ENCODE measurements at places on chromosomes 12 and 14.

DNA sequence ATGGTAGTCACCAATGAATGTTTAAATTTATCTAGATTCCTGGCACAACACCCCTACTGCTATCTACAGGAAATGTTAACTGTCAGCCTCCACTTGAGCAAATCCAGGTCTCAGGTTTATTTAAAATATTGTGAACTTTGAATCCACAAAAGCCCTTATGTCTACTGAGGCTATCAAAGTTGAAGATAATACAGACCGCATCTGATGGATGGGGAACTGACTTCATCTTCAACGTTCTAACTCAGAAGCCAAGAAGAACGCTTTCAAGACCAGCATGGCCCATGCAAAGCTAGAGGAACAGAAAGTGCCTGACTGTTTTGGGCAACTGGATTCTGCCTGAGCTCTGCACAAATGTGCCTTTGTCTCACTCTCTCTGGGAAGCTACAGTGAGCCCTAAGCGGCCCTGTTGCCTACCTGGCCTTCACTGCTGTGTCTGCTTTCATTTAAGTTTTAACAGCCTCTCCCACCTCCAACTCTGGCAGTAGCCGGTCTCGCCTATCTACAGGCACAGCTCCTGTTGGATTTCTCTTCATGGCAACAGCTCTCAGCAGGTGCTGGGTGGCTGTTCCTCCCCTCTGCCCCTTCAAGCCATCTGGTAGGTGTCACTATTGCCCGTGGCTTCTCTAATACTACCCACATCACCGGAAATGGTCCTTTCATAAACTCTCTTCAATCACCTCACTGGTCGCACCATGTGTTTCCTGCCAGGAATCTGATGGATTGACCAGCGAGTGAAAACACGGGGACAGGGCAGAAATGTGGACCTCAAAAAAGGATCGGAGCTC lies 112.1 kb upstream of the OVCH1 start:
- DNase-seq: no peak

DNA sequence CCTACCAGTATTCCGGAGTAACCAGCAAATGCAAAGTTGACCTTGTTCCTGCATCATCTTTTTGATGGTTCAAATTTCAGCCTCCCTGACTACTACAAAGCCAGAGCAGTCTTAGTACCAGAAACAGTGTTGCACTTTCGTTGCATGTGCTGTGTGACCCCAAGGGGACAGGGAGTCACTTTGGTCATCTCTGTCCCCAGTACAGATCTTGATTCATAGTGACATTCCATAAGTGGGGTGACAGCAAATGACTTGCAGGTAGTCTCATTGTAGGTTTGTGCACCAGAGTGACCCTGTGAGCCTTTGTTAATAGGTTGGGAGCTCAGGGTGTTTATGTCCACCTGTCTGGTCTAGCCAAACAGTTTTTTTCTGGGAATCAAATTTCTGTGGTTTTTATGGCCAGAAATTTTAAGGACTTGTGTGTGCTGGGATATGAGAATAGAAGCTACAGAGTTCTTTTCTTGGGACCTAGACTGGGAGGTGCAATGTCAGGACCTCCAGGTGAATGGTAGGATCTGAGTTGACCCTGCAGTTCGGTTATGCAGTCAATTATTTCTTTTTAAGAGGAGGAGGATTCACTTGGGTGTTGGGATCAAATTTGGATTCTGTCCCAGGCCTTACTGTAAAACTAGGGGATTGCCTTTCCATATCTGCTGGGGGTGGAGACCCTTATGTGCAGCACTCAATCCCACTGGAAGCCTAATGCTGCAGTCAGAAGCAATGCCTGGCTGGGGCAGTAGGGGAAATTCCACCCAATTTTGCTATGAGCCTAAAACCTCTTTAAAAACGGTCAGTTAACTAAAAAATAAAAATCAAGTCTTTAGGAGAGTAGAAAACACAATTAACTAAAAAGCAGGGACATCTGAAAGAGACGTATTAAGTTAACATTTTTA lies 10.1 kb downstream of the EIF5 start:
- no peak for DNase-seq

DNA sequence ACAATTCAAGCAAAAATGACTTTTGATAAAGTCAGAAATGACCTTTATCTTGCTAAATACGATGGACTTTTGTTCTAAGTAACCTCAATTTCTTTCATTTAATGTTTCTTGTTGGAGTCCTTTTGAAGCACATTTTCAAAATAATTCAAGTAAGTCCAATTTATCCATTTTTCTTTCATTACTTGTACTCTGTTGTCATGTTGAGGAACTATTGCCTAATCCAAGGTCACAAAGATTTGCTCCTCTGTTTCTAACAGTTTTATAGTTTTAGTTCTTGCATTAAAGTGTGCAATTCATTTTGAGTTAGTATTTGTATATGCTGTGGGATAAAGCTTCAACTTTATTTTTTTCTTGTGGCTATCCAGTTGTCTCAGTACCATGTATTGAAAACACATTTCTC lies 66.7 kb downstream of the CCER1 start:
- no peak for DNase-seq

- no peak for DNase-seq
These were observed 11.5 kb downstream of the ISCA2 start for GRCh38 chr14:74504874-74505720.

- DNase-seq: peak; percentile 24
These were observed 24.8 kb downstream of the MUCL1 start for GRCh38 chr12:54879150-54879549.

DNA sequence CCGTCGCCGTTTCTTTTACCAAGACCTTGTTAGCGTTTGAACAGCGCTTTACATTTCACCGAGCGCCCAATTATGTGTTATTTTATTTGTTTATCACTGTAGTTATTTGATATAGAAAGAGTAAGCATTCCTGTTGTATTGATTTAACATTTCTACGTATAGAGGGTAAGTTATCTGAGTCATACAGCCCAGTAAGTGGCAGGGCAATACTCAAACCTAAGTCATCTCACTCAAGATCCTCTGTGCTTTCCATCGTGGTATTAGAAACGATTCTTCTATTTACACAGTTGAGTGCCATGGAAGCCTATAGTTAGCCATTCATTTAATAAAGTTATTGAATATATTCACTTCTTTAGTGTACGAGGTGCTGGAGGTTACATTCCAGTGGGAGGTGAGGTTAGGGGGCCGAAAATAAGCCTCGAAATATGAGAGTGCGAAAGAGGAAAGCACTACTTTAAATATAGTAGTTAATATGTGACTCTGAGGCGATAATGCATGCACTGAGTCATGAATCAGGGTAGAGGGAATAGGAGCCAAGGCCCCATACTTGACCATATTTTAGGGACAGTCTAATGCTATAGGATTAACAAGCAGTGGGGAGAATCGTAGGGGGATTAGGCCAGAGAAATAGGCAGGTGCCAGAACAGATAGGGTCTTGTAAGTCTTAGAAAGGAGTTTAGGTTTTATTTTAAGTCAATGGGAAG lies 629 bp downstream of the RAD51AP1 start:
- peak; percentile 9 for DNase-seq

DNA sequence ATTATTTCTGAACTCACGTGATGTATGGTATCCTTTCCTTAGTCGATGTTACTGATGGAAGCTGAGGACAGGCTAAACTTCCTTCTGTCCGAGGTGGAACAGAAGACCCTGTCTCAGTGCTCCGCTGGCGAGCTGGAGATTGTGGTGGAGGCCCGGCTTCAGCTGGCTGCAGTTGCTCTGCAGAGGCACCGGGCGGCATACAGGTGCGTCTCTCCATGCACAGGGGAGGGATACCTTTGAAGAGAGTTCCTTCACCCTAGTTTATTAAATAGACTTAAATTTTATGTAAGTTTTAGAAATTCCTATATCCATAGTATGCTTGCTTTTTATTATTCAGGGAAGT lies 186.7 kb upstream of the NEDD1 start:
- peak; percentile 7 for DNase-seq

GRCh38 chr12:123648401-123648800 lies 14.8 kb downstream of the GTF2H3 start:
- DNase-seq: no peak

DNA sequence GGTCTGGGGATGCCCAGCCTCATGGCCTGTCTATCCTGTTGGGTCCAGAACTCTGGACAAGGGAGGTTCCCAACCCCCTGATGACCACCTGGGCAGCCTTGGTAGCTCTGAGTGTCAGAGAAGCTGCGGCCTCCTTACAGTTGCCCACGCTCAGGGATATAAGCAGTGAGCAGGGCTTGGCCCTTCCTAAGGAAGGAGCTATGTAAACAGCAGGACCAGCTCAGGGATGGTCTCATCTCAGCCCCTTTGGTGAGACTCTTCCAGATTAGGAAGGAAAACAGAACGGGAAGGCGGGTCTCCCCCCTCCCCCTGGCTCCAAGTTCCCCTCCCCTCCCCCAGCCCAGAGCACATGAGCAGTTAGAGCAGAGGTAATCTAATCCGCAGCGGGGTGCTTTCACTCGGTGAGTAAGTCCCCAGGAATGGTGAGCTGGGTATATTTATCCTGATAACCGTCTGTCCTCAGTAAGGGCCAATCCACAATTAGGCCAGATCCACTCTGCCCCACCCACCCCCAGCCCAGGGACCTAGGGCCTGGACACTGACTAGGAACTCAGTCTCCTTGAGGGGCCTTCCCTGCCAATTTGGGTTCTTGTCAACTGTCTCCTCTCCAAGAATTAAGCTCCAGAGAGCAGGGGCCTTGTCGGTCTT lies 29.5 kb upstream of the RPLP0 start:
- no peak for DNase-seq

- DNase-seq: no peak
These were observed 324.1 kb upstream of the DIO3 start for GRCh38 chr14:101237252-101237616.

DNA sequence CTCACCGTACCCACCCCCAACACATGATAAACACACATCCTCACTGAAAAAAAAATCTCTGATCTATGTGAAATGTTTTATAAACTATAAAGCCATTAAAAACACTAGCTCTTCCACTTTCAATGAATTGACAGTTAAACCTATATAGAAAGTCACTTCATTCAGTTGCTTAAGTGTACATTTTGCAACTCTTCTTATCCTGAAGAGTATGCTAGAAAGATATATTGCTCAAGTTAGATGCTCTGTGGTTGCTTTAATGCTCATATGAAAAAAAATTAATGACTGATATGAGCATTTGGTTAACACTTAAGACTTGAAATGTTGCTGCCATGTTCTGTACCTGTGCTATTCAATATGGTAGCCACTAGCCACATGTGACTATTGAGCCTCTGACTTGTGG lies 21.0 kb upstream of the MIA2 start:
- DNase-seq: no peak

DNA sequence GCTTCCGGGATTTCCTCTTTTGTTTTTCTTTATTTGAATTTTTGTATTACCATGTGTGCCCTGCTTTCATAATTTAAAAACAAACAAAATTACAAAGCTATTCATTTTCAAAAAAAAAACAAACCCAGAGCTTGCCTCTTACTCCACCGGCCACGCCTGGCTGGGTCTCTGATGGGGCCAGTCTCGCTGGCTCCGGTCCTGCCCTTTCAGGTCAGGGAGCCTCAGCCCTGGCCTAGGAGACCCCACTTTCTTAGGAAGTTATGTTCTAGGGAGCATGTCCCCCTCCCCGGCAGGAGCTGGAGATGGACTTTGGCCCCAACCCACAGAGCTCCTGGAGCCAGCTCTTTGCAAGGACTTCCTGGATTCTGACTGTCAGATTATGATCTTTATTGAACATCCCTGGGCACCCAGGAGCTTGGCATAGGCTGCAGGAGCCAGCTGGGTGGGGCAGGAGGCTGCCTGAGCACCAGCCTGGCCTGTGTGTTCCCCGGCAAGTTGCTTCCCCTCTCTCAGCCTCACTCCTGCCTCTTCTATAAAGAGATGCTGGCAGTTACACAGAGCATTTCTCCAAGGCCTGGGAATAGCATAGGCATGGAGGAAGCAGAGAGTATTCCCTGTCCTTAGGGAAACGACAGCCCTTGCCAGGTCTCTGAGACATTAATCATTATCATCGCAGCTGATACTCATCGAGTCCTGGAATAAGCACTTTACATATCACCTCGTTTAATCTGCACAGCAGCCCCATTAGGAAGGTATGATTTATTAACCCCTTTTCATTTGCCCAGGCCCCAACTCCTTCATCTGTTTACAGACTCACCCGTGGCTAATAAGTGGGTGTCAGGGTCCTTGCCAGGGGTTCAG lies 3.5 kb downstream of the DEGS2 start:
- DNase-seq: no peak

GRCh38 chr12:108335349-108336119 lies 3.6 kb downstream of the CMKLR1 start:
- no peak for DNase-seq

GRCh38 chr12:93614917-93615596 lies 42.6 kb downstream of the SOCS2 start:
- no peak for DNase-seq

- no peak for DNase-seq
These were observed 5.7 kb upstream of the C12orf42 start for GRCh38 chr12:103501447-103501846.

DNA sequence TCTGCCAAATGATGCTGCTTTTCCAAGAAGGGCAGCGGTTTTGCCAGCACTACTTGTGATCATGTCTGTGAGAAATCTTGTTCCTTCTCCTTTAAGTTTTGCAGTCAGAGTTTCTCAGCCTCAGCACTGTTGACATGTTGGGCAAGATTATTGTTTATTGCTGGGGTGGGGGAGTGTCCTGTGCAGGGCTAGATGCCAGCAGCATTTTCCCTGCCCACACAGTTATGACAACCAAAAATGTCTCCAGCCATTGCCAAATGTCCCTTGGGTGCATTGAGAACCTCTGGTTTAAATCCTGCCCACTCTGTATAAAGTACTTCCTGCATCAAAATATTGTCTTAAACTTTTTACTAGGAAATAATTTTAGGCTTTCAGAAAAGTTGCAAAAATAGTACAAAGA lies 20.0 kb downstream of the TMEM132C start:
- DNase-seq: no peak

- no peak for DNase-seq
These were observed 47.8 kb upstream of the OR5AU1 start for GRCh38 chr14:21203470-21204166.

- DNase-seq: peak; percentile 27
These were observed 57.2 kb upstream of the RIN3 start for GRCh38 chr14:92456215-92457015.

DNA sequence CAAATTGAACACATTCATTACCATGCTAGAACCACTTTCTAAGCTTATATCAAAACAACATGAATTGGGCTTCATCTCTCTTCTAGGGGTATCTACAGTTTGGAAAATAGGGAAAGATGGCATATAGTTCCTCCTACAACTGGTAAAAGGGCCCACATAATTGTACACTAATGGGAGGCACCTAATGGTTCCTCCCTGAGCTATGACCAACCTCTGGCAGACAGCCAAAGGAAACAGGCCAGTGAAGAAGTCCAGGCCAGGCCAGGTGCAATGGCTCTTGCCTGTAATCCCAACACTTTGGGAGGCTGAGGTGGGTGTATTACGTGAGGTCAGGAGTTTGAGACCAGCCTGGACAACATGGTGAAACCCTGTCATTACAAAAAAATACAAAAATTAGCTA lies 23.2 kb upstream of the APOF start:
- no peak for DNase-seq

GRCh38 chr12:111014547-111014946 lies 94.2 kb upstream of the MYL2 start:
- no peak for DNase-seq
